ENCODE measurements at places on chromosomes 7 and 10.

DNA sequence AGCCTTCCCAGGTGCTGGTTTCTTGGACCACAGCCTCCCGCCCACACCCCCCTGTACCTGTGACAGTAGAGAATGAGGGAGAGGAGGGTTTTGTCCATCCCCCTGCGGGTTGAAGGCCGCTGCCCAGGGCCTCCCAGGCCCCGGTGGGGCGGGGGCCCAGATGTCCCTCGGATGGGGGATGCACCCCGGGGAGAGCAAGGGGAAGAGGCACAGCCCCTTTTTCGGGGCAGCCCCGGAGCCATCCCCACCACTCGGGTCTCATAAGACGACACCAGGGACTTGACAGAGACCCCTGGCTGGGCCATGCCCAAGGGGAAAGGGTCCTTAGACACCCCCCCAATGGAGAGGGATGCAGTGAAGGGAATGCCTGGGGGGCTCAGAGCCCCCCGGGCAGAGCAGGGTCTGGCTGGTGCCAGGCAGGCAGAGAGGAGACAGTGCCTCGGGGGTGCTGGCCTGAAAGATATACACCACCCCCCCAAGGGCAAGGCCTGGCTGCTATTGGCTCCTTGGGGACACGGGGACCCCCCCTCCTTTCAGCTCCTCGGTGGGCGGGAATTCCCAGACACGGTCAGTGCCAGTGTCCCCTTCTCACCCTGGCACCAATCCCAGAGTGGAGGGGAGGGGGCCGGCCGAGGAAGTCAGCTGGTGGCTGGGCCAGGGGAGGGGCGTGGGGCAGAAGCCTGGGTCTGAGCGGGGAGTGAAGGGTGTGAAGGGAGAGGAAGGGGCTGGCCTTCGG, 3.7 kb upstream of the SPACDR start:
- DNase-seq: no peak

GRCh38 chr7:2484868-2485267, 8.7 kb upstream of the GRIFIN start:
- DNase-seq: no peak

GRCh38 chr7:109898-110556, 82.3 kb upstream of the FAM20C start:
- DNase-seq: no peak

DNA sequence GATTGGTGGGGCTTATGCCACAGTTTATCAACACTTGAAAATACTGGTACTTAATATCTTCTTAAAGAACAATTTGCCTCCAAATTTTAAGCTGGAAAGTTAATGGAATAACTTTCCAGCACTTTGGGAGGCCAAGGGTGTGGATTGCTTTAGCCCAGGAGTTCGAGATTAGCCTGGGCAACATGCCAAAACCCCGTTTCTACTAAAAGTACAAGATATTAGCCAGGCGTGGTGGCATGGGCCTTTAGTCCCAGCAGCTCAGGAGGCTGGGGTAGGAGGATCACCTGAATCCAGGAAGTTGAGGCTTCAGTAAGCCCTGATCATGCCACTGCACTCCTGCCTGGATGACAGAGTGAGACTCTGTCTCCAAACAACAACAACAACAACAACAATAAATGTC, 56.0 kb downstream of the PRF1 start:
- DNase-seq: no peak

GRCh38 chr7:73992101-73992562, 35.8 kb upstream of the ELN start:
- no peak for DNase-seq

Data from stimulated activated CD4-positive, alpha-beta T cell treated with anti-CD3 and anti-CD28 coated beads, Interleukin-4, amount 100 ng/mL, for 1 hour (primary cell).